IPS DF 19.7 (cell line): ENCODE measurements at places on chromosomes 5 and 9.

- no peak for DNase-seq
Observed at GRCh38 chr9:29773676-29774075, 2200.4 kb upstream of the C9orf72 start.

- DNase-seq = no peak
Observed at GRCh38 chr5:127014573-127014972, 15.8 kb downstream of the MARCHF3 start.

- no peak for DNase-seq
Observed at GRCh38 chr5:1637639-1638481, 114.1 kb upstream of the LPCAT1 start.

DNA sequence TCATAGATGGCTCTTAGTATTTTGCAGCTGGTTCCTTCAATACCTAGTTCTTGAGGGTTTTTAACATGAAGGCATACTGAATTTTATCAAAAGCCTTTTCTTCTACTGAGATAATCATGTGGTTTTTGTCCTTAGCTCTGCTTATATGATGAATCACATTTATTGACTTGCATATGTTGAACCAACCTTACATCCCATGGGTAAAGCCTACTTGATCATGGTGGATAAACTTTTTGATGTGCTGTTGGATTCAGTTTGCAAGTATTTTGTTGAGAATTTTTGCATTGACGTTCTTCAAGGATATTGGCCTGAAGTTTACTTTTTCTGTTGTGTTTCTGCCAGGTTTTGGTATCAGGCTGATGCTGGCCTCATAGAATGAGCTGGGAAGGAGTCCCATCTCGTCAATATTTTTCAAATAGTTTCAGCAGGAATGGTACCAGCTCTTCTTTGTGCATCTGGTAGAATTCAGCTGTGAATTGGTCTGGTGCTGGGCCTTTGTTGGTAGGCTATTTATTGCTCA lies 49.7 kb downstream of the YIPF5 start:
- DNase-seq = no peak

- no peak for DNase-seq
Observed at GRCh38 chr9:20728493-20729220, 44.6 kb downstream of the FOCAD start.

GRCh38 chr5:81167078-81167477 lies 66.0 kb upstream of the CKMT2 start:
- DNase-seq = no peak

GRCh38 chr5:39726467-39726866 lies 301.7 kb upstream of the DAB2 start:
- no peak for DNase-seq

GRCh38 chr9:2059274-2059929 lies 44.3 kb downstream of the SMARCA2 start:
- no peak for DNase-seq

- DNase-seq = no peak
Observed at GRCh38 chr5:73780302-73781080, 154.5 kb downstream of the ARHGEF28 start.

DNA sequence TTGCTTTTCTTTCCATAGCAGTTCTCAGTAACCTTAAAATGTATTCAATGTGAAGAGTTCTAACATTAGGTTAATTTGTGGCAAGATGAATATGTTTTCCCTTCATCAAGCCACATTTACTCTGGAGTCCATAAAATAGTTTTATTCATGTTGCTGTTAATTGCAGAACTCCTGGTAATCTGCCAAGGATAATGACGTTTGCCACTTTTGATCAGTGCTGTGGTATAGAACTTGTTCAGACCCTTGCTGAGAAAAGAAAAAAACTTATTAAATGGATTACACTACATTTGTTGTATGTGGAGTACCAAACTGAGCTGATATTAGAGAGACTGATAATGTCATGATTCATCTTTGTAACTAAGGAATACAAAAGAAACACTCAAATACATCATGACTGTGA lies 212.4 kb upstream of the DMAC1 start:
- DNase-seq = no peak

- DNase-seq = no peak
Observed at GRCh38 chr5:169226895-169227294, 74.0 kb downstream of the SLIT3 start.

GRCh38 chr5:143350341-143350740 lies 53.1 kb downstream of the NR3C1 start:
- DNase-seq = no peak

GRCh38 chr5:113263545-113263944 lies 171.2 kb downstream of the TSSK1B start:
- no peak for DNase-seq

- no peak for DNase-seq
Observed at GRCh38 chr9:97512966-97513560, 11.6 kb downstream of the TMOD1 start.

DNA sequence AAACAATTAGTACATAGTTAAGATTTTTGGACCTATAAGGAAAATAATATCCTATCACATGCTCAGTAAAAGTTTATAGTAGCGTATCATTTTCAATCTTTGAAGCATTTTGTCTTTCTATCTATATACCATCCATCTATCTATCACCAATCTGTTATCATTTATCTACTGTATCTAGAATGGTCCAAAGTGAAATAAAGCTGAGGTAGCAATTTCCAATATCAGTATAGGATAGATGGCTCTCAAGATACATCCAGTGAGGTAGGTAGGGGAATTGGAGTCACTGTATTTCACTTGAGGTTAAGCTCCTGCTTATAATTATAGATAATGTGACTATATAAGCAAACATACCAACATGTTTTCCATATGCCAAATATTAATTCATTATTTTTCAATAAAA lies 889.1 kb upstream of the CTNND2 start:
- DNase-seq = no peak

- DNase-seq = no peak
Observed at GRCh38 chr5:115469904-115470516, 74.6 kb downstream of the FEM1C start.
